ENCODE measurements at places on chromosomes 11 and 22. TPM values are rescaled to one million over a fixed set of nuclear protein-coding genes. Genes with fewer than 3 reads are reported as not detected.

The CNTF gene
- total RNA-seq, result 4.1 TPM

GRCh38 chr11:71182791-71183677, 69.3 kb downstream of the SHANK2 start:
- H3K27me3 ChIP-seq, result peaks cover 4% of the 10 kb centered on the region
- no peak overlapping the region for H3K27ac ChIP-seq
- no peaks in the 10 kb centered on the region for H3K4me1 ChIP-seq
- no peak overlapping the region for H3K4me3 ChIP-seq
- no peaks in the 10 kb centered on the region for H3K36me3 ChIP-seq

The FAR1 gene
- 67.4 TPM for total RNA-seq

DNA sequence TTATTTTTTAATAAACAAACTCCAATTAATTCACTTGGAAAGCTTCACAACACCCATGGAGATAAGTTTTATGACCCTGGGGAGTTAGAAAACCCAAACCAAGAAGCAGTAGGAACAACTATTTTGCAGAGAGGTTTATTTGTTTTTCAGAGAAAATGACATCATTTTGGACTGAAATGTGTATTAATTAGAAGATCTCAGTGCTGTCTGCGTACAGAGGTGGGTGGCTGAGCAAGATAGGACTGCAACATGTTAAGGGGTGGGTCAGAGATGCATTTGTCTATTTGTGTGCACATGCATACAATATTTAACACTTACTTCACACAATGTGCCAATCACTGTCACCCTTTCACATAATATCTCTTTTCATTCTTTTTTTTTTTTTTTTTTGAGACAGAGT, 1.1 kb downstream of the SCGB1A1 start:
- H3K4me3 ChIP-seq, result no peak overlapping the region
- no peaks in the 10 kb centered on the region for H3K4me1 ChIP-seq
- H3K27ac ChIP-seq, result no peak overlapping the region
- no peaks in the 10 kb centered on the region for H3K27me3 ChIP-seq
- no peak for DNase-seq

GRCh38 chr11:66617155-66617834, 865 bp downstream of the RBM14 start:
- H3K36me3 ChIP-seq, result peaks cover 46% of the 10 kb centered on the region
- peak overlapping the region; percentile 98 for H3K27ac ChIP-seq
- DNase-seq, result no peak
- H3K27me3 ChIP-seq, result no peaks in the 10 kb centered on the region

The TRIM49 gene
- not detected for total RNA-seq

The TPBGL gene
- total RNA-seq, result 0.34 TPM

DNA sequence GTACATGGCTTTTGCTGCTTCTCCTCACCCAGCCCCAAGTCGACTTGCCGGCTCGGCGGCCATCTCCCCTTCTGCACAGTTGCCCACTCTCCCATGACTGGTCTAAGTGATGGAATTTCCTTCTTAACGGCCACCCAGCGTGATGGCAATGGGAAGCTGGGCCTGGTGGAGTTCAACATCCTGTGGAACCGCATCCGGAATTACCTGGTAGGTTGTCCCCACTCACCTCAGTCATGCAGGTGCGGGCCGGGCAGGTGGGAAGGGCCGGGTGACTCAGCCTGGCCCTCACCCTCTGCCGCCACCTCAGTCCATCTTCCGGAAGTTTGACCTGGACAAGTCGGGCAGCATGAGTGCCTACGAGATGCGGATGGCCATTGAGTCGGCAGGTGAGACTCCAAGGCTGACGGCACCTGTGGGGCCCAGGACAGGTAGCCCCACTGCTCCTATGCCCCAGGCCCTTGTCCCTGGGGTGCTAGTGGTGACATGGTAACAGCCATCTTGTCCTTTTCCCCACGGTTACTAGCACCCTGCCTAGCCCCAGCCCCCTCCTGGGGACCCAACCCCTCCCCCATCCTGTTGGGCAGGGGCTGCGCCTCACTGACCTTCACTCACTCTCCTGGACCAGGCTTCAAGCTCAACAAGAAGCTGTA, 28.1 kb downstream of the CAPN1 start:
- no peak overlapping the region for H3K27ac ChIP-seq
- DNase-seq, result no peak
- H3K27me3 ChIP-seq, result no peaks in the 10 kb centered on the region
- H3K4me3 ChIP-seq, result no peak overlapping the region

GRCh38 chr11:64035576-64035975, at the start of gene FLRT1:
Gene FLRT1 (plus strand): TSS chr11:64035931. CDS start chr11:64116268, 80,337 bp downstream.
- H3K27ac ChIP-seq, result peak within 1 kb of the TSS; percentile 55
- no peak within 1 kb of the TSS for H3K4me3 ChIP-seq
- H3K27me3 ChIP-seq, result peaks cover 18% of the 10 kb centered on the region
- H3K36me3 ChIP-seq, result no peaks in the 10 kb centered on the region
- no peak for DNase-seq
- H3K4me1 ChIP-seq, result no peaks in the 10 kb centered on the region

Data from activated T-helper 1 cell treated with anti-CD3 and anti-CD28 coated beads, Interleukin-12 subunit alpha, Interleukin-12 subunit beta, Interleukin-2, Interleukin-4 antibody, amounts not matched to agents 30 ng/mL and 10 ng/mL and 1 ng/mL, durations not matched to agents 14 hours and 24 hours and 36 hours (primary cell).